ENCODE measurements at places on chromosomes 2 and 18.

DNA sequence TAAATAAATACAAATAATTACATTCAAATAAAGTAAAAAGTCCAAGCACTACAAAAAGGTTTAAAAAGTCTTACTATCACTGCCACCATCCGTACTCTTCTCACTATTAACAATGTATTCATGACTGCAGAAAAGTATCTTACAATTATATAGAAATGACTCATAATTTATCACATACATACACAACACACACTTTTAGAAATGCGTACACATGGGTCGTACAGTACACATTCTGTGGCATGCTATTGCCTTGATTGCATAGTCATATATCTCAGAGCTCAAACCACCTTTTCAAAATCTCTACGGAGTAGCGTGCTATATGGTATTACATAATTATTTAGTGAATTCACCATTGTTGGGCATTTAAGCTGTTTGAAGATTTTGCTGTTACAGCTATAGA, 41.6 kb upstream of the ANXA4 start:
- DNase-seq: no peak

GRCh38 chr2:10395893-10396292, 52.2 kb downstream of the ODC1 start:
- DNase-seq: no peak

- DNase-seq: no peak
Observed at GRCh38 chr2:69083235-69083748, 70.3 kb downstream of the ANTXR1 start.

GRCh38 chr2:196992466-196992865, 66.0 kb upstream of the PGAP1 start:
- no peak for DNase-seq

- DNase-seq: no peak
Observed at GRCh38 chr2:2520401-2520811, 189.3 kb upstream of the MYT1L start.

- DNase-seq: no peak
Observed at GRCh38 chr2:42764901-42765300, 966 bp upstream of the OXER1 start.

- no peak for DNase-seq
Observed at GRCh38 chr2:28219758-28220368, 172.8 kb upstream of the FOSL2 start.

DNA sequence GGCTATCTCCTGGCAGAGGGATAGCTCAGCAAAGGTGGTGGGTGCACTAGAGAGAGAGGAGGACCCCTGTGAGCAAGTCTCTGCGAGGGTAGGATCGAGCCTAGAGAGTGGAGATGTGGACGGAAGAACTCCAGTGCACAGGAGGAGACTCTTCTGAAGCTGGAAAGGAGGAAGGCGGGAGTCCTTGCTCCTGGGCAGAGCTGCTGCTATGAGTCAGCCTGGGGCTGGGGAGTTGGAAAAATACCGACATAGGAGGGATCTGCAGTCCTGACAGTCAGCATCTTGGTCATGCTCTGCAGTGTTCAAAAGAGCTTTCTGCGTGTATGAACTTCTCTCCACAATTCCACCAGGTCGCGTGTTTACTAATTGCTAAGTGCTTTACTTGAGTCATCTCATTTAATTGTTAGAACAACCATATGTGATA, 233.8 kb downstream of the LDLRAD4 start:
- DNase-seq: no peak

- no peak for DNase-seq
Observed at GRCh38 chr2:62398356-62398755, 107.6 kb downstream of the TMEM17 start.

DNA sequence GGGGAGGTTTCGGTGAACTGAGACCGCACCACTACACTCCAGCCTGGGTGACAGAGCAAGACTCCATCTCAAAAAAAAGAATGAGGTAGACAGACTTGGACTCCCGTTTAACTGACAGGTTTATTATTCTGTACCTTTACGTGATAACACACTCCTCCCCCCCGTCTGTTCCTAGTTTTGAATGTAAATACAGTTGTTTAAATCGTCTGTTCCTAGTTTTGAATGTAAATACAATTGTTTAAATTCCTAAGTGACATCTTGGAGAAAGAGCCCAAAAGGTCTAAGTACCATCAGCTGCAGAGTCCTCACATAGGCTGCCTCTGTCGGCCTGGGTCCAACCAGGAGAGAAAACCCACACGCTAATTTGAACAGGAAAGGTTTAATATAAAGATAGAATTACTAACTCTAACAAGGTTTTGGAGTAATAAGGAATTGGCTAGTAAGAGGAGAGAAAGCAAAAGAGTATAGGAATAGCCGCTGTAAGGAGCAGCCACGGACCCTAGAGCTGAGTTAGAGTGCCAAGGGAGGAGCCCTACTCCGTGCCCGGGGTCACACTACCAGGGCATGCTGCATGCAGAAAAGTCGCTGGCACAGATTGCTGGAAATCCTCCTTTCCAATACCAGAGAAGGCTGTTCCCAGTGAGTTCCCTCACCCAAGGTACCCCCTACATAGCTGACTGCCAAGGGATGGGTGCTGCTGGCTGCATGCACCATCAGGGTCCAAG, 83.5 kb upstream of the RANBP2 start:
- no peak for DNase-seq

GRCh38 chr18:62808123-62808522, 92.8 kb downstream of the PHLPP1 start:
- DNase-seq: no peak

- DNase-seq: no peak
Observed at GRCh38 chr2:197838036-197838435, 33.6 kb downstream of the PLCL1 start.

DNA sequence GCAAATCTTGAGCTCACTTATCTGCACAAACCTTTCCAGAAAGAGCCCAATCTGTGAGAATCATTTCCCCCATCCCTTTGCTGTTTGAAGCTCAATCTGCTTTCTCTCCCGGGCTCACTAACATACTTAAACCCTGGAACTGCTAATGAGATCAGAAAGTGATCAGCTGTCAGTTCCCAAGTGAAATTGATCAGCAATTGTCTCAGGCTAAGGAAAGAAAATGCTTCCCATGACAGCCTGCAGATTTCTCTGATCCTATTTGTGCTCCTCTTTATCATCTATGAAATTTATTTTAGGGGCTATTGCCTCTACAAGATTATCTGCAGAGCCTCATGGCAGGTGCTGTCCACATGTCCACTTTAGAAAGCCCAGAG, 239.0 kb upstream of the CXCR4 start:
- DNase-seq: no peak
